ENCODE measurements at places on chromosomes 6 and 20. TPM values are rescaled to one million over a fixed set of nuclear protein-coding genes. Genes with fewer than 3 reads are reported as not detected.

GRCh38 chr20:58891718-58892140, 39.2 kb downstream of the GNAS start:
- H3K27ac ChIP-seq: peak overlapping the region; percentile 100
- H3K4me3 ChIP-seq: peak overlapping the region; percentile 95
- H3K4me1 ChIP-seq: peaks cover 49% of the 10 kb centered on the region
- H3K27me3 ChIP-seq: no peaks in the 10 kb centered on the region
- peak; percentile 61 for DNase-seq
- no peaks in the 10 kb centered on the region for H3K36me3 ChIP-seq

DNA sequence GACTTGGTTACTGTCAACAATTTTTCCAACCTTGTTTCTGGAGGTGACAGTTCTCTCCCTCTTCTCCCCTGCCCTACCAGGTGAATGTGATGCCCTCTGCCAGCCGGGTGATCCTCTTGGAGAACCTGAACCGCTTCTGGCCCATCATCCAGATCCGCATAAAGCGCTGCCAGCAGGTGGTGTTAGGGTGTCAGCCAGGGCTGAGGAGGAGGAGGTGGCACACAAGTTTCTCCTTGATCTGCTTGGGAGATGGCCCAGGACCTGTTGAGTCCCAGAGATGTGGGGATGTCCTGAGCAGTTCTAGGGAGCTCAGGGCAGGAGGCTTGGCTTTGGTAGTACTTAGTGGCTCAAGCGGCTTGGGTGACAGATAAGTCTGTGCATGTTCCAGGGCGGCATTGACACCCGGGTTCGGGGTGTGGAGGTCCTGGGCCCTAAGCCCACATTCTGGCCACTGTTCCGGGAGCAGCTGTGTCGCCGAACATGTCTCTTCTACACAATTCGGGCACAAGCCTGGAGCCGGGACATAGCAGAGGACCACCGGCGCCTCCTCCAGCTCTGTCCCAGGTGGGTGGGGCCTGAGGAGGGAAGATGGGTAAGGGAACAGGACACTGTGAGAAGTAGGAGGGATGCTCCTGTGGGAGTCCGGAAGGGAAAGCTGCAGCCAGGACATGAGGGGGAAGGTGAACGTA, 21.2 kb downstream of the CUL9 start:
- DNase-seq: no peak
- no peaks in the 10 kb centered on the region for H3K27me3 ChIP-seq
- H3K4me1 ChIP-seq: no peaks in the 10 kb centered on the region
- H3K4me3 ChIP-seq: no peak overlapping the region
- H3K27ac ChIP-seq: no peak overlapping the region

GRCh38 chr6:87574237-87574804, 15.5 kb downstream of the RARS2 start:
- no peaks in the 10 kb centered on the region for H3K27me3 ChIP-seq
- peak overlapping the region; percentile 9 for H3K27ac ChIP-seq
- no peaks in the 10 kb centered on the region for H3K4me1 ChIP-seq
- H3K4me3 ChIP-seq: no peak overlapping the region
- H3K36me3 ChIP-seq: peaks cover 7% of the 10 kb centered on the region
- DNase-seq: no peak

- H3K27me3 ChIP-seq: no peaks in the 10 kb centered on the region
- no peaks in the 10 kb centered on the region for H3K4me1 ChIP-seq
- H3K27ac ChIP-seq: no peak overlapping the region
- DNase-seq: no peak
Observed at GRCh38 chr20:39607141-39607540, 645.0 kb downstream of the DHX35 start.

- no peaks in the 10 kb centered on the region for H3K36me3 ChIP-seq
- DNase-seq: no peak
- H3K4me1 ChIP-seq: no peaks in the 10 kb centered on the region
- H3K4me3 ChIP-seq: no peak overlapping the region
- H3K27me3 ChIP-seq: no peaks in the 10 kb centered on the region
Observed at GRCh38 chr6:136801581-136801980, 9.3 kb upstream of the MAP3K5 start.

- H3K36me3 ChIP-seq: no peaks in the 10 kb centered on the region
- DNase-seq: no peak
- H3K27me3 ChIP-seq: peaks cover 21% of the 10 kb centered on the region
- H3K27ac ChIP-seq: no peak overlapping the region
Observed at GRCh38 chr20:61733891-61734732, 331.6 kb downstream of the TAF4 start.

DNA sequence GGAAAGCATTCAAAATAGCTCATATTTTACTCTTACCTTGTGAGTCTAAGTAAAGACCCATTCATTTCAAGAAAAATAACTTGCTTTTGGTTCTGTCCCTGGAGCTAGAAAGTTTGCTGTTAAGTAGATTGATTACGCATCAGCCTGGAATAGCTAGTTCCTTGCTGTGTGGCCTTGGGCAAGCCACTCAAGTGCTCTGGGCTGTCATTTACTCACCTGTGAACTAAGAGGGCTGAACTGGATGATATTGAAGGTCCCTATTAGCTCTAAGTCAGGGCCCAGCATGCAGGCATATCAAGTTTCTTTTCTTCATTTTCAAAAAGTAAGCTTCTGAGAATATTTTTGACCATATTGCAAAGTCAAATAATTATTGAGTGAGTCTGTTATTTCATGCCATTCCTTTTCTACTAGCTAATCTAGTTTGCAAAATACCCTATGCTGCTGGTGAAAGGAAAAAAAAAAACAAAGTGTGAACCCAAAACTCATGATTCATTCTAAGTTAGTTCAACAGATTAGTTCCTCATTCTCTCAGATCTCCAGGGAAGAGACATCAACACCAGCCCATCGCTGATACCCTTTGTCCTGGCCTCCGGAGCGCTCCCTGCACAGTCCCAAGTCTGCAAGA, 106.5 kb upstream of the GMDS start:
- H3K27ac ChIP-seq: no peak overlapping the region
- no peaks in the 10 kb centered on the region for H3K4me1 ChIP-seq
- H3K36me3 ChIP-seq: no peaks in the 10 kb centered on the region
- no peak for DNase-seq

DNA sequence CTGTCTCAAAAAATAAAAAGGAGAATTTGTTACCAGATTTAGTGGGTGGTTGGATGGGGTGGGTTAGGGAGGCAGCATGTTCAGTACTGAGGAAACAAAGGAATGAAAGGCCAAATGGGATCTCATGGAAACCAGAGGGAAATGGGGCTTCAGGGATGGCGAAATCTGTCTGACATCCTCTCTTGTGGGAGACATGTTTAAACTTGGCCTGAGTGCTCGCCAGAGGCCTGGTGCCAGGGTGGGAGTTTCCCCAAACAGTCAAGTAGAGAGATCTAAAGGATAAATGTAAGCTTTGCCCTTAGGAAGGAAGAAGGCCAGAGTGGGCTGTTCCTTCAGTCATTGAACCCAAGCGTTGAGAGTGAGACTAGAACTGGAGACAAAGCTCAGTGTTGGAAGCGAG, 61.9 kb upstream of the AKIRIN2 start:
- no peak for DNase-seq
- H3K36me3 ChIP-seq: no peaks in the 10 kb centered on the region
- H3K4me1 ChIP-seq: no peaks in the 10 kb centered on the region

DNA sequence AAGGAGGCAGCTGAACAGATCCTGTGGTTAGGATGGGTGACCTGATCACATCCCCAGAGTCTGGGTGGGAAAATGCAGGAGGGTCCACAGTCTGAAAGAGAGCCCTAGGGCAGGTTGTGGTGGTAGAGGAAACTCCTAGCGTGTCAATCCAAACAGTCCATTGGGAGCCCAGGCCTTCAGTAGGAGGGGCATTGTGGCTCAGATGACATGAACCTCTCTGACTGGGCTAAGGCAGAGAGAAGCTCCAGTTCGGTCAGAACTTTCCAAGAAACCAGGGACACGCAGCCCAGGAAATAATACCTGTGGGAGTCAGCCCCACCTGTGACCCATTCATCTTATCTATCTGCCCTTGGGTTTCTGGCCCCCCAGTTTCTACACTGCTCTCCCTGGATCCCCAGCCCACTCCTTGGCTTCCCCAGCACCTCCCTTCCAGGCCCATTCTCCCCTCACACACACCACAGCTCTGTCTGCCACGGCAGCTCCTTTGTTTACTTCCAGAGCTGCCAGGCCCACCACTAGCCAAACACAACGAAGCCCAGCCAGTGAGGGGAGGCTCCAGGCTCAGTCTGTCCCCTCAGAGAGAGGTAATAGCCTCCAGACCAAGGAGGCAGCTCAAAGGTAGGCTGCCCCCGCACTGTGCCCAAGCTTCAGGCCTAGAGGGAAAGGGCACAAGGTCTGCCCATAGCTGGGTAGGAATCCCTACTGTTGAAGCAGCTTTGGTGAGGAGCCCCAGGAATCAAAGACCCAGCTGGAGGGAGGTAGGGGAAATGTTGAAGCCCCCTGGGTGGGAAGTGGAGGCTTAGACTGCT, 6.2 kb downstream of the GDF5 start:
- no peaks in the 10 kb centered on the region for H3K4me1 ChIP-seq
- H3K27me3 ChIP-seq: no peaks in the 10 kb centered on the region
- H3K36me3 ChIP-seq: no peaks in the 10 kb centered on the region
- no peak overlapping the region for H3K4me3 ChIP-seq
- H3K27ac ChIP-seq: no peak overlapping the region
- no peak for DNase-seq

Gene C2
- 4.0 TPM for total RNA-seq

Gene PHACTR1
- 88.2 TPM for total RNA-seq

Gene RAD21L1
- total RNA-seq: not detected

All from heart left ventricle (tissue), 16 donors.